ENCODE measurements at places on chromosomes 7 and 10.

DNA sequence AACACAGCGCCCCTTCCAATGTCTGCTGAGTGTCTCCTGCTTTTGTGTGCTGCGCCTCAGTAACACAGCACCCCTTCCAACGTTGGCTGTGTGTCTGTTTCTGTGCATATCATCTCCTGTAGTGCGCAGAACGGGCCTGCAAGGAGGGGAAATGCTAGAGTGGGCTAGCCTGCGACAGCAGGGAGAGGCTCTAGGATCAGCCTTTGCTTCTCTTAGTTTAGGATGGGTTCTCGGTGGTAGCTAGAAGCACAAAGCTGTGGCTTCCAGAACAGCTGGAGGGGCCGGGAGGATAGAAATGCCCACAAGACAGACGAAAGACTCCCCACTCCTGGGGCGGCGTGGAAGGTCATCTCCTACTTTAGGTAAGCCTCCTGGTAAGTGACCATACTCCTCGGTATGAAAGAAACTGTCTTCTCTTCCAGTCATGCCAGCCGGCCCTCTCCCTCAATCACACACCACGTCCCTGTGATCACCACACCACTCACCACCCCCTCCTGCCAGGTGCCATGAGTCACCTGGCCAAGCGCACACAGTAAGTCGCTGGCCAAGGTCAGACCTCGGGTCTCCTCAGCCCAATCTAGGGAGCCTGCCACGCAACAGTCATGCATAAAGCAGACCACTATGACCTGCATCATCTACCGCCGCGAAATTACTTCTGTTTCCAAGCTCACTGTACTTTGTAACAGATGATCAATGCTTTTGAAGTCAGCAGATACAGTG is 4.8 kb downstream of the PITRM1 start:
- DNase-seq: no peak

DNA sequence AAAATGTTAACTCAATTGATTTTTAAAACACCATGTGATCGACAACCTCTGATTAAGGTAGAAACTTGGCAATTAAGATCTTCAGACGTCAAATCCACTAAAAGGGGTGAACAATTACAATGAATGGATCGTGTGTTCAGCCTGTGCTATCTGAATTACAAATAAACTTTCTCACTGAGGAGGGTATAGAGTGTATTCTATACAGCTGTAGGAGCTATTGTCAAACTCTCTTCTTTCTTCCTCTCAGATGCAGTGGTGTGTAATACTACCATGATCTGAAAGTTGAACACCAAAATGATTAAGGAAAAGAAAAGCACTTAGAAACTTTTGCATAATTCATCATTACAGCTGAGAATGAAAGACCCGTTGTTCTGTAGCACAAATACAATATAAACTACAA is 32.2 kb upstream of the MACC1 start:
- no peak for DNase-seq

GRCh38 chr7:96486681-96487080 is 164.8 kb upstream of the SLC25A13 start:
- no peak for DNase-seq

- DNase-seq: no peak
Observed at GRCh38 chr7:22895140-22895827, 72.6 kb upstream of the TOMM7 start.

DNA sequence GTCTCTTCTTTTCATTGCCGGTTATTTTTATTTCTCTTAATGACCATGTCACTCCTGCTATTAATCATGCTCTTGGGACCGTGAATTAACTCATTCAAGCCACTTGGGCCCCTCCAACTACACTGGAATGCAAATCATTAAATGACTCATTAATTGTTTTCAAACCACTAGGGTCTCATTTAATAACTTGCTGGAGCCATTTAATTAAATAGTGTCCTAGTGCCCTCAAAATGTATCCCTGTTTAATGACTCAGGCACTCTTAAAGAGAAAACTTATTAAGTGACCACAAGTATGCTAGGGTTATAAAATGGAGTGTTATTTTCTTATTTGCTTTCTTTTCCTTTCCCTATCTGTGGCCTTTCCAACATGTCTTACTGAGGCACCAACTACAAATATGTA is 73.0 kb downstream of the PLXDC2 start:
- no peak for DNase-seq

DNA sequence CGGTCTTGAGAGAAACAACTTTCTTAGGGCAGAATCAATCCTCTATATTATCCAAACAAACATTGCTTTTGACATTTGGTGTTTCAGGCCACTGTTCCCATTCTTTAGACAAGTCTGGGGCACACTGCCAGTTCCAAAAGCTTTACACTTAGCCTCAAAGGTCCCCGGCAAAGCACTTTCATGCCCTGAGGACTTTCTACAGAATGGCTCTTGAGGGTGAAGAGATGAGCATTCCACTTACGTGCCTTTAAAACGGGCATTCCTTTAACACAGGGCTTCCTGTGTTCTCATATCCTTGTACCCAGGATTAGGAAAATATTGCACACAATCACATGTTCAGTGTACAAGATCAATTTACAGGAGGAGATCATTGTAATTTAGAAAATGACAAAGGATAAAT is 13.1 kb upstream of the TMEM213 start:
- DNase-seq: no peak

DNA sequence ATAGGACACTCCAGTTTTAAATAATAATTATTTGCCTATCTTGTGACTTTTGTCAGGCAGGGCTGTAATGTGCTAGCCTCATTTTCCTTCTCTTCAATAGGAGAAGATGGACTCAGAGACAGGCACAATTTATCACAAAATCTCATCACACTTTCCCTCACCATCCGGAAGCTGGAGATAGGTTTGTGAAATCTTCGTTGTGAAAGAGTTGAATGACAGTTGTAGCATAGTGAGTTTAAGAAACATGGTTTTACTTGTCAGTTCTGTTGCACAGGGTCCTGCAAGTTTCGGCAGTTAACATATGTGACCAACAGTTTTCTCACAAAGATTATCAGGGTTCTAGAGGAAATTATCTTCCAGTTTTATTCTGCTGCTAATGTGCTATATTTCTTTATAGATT is 37.7 kb upstream of the MAP3K8 start:
- no peak for DNase-seq

GRCh38 chr10:91742229-91742628 is 56.0 kb upstream of the TNKS2 start:
- DNase-seq: no peak

DNA sequence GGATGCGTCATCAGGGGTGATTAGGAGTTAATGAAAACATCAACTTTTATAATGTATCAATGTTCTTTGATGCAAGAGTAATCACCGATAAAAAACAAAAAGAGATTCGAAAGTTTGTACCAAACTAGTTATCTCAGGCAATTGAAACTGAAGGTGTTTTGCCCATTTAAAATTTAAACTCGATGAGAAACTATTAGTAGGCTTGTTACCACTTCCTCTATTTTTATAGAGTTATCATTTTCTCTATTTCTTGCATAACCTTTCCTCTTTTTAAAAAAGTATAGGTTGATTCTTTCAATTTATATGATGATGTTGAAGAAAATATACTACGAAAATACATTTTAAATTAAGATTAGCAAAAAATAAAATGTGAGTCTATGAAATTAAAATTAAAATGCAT is 597.3 kb upstream of the POT1 start:
- DNase-seq: no peak

DNA sequence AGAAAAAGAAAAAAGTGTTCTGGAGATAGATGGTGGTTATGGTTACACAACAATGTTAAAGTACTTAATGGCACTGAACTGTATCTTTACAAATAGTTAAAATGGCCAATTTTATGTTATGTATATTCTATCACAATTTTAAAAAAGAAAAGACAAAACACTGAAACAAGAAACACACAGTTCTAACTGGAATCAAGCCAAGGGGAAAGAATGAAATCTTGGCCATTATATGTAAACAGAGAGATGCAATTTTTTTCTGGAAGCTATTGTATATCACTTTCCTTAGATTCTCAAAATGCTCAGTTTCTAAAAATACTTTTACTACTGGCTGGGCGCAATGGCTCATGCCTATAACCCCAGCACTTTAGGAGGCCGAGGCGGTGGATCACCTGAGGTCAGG is 4.1 kb downstream of the COA1 start:
- no peak for DNase-seq

- no peak for DNase-seq
Observed at GRCh38 chr7:44117801-44118429, 5.4 kb downstream of the POLD2 start.

- no peak for DNase-seq
Observed at GRCh38 chr7:95859429-95859828, 87.1 kb downstream of the DYNC1I1 start.

- DNase-seq: no peak
Observed at GRCh38 chr10:116281775-116282174, 8.8 kb upstream of the GFRA1 start.

DNA sequence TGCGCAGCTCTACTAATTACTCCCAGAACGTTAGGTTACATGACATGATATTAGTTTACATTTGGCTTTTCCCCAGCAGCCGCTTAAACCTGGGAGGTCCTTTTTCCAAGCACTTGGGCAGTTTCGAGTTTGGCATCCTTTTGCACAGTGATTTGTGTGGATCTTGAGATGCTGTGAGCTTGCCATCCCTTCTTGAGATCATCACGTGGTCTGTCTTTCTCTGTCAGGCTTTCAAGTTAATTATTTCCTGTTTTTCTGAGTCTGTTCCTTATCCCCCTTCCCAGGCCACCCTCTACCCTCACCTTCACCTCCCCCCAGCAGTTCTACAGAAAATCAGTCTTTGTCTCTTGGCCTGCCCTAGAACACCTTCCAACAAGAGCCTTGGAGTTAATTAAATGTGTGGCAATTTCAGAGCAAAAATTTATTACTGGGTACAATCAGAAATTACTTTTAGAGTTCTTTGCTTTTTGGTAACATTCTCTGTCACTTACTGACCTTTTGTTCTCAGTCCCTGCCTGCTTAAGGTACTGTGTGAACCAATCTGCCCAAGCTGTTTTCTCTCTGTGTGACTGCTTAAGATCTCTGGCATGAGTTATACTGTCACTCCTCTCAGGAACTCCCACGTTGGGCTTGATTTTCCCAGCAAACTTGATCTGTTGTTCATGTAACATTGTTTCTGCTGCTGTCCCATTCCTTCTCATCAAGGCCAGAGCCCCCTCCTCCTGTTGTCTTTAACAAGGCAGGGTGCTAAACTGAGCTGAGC is 3.1 kb upstream of the SLF2 start:
- no peak for DNase-seq

DNA sequence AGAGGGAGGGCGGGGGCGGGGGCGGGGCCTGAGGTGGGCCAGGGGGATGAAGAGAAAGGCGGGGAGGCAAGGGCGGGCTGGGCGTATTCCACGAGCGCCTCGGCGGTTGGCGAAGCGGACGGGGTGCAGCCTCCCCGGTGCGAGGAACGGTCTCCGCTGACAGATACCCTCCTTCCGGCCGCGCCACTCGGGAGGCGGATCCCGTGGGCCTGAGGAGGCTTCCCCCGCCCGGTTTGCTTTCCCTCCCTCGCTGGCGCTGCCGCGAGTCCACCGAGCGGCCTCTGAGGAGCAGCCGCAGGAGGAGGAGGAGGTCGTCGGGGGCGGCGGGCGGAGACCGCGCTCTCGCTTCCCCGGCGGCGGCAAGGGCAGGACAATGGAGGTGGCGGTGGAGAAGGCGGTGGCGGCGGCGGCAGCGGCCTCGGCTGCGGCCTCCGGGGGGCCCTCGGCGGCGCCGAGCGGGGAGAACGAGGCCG is at the start of gene TRIM24:
TRIM24 (plus strand) TSS at position 84 of the 473 bp plus-strand sequence; CDS start at position 374, 290 bp downstream.
- DNase-seq: no peak
